ENCODE measurements at places on chromosomes 4 and X.

DNA sequence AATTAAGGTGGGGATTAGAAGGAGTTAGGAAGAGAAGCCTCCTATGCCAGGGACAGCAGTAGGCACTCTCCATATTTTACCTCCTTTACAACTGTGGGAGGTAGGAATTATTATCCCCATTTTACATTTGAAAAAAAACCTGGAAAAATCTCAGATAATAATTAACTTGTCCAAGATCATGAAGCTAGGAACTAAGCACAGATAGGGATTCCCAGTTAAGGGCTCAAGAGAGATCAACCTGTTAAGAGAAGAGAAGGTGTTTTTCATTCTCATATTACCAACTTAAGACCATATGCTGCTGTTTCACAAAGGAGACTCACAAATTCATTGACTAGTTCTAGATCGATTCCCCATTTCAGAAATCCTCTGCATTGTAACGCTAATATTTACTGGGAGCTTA lies 16.1 kb upstream of the FAM47E start:
- DNase-seq: no peak

DNA sequence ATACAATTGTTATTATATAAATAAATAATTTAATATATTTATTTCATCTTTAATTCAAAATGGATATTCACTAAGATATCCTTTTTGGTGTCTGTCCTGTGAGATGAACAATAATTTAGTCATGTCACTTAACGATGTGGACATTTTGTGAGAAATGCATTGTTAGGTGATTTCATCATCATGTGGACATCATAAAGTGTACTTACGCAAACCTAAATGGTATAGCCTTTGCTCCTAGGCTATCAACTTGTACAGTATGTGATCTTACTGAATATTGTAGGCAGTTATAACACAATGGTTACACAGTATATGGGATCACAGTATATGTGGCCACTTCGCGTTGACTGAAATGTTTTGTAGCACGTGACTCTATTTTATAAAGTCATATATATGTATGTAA lies 20.2 kb upstream of the CHRNA9 start:
- DNase-seq: no peak

DNA sequence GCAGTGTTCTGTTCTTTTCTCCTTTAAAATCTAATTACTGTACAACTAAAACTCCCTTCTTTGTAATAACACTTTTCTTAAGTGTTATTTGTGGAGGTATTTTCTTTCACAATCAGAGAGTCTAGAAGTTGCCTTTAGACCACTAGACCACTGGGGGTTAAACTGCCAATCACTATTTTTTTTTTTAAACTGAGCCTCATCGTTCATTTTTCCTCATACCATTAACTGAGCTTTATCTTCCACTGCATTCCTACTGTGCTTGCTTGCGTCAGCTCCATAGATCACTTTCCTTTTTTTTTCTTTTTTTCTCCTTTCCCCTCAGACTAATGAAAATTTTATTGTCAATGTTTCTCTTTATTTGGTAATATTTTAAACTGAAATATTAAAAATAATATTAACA lies 310.6 kb downstream of the PDHA2 start:
- DNase-seq: no peak

DNA sequence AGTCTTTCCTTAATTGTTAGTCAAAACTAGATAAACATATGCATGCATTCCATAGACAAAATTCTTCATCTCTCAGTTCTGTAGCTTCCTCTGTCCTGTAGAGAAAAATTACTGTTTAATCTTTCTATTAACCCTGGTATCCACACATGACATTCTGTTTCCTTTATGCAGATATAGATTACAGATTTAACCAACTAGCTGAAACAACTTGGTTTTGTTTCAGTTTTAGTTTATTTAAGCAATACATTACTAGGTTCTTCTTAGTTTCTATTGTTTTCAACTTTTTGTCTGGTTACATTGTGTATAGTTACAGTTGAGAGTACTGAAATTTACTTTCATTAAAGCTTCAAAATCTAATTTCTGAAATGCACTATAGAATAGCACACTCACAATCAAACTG lies 933.9 kb upstream of the EPHA5 start:
- DNase-seq: no peak

DNA sequence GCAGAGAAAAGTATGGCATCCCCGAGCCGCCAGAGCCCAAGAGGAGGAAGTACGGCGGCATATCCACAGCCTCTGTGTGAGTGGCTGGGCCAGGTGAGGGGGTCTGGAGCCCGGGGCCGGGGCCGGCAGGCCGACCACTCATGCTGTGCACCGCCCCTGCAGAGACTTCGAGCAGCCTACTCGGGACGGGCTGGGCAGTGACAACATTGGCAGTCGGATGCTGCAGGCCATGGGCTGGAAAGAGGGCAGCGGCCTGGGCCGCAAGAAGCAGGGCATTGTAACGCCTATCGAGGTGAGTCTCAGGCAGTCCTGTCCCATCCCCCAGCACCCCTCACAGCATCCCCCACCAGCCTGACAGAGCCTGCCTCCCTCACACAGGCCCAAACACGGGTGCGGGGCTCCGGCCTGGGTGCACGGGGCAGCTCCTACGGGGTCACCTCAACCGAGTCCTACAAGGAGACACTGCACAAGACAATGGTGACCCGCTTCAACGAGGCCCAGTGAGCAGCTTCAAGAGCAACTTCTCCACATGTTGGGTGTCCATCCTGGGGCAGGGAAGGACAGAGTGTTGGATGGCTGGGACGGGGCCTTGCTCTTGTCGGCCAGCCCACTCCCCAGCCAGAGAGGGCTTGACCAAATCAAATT lies 7.4 kb upstream of the UBA1 start:
- DNase-seq: no peak

- DNase-seq: no peak
These were observed 101.4 kb downstream of the ARHGAP10 start for GRCh38 chr4:147833254-147833653.

DNA sequence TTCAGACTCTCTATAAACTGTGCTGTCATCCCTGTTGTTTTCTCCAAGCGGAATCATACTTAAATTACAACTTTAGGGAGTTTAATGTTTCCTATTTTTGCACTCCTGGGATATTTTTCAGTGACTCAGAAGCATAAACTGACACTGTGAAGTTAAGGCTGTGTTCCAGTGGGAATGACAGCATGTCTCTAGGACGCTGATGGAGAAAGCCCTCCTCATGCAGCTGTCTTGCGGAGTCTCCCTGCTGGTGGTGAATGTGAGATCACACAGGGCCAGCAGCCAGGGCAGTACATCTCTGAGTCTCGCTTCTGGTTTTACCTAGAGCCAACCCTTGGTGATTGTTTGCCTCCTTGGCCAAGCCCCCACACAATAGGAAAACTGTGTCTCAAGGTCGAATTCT lies 53.3 kb downstream of the NFKB1 start:
- DNase-seq: no peak

- no peak for DNase-seq
These were observed 28.7 kb upstream of the AFAP1 start for GRCh38 chr4:7968262-7968896.

- DNase-seq: no peak
These were observed 50.5 kb upstream of the UGT2B4 start for GRCh38 chr4:69546134-69546765.

DNA sequence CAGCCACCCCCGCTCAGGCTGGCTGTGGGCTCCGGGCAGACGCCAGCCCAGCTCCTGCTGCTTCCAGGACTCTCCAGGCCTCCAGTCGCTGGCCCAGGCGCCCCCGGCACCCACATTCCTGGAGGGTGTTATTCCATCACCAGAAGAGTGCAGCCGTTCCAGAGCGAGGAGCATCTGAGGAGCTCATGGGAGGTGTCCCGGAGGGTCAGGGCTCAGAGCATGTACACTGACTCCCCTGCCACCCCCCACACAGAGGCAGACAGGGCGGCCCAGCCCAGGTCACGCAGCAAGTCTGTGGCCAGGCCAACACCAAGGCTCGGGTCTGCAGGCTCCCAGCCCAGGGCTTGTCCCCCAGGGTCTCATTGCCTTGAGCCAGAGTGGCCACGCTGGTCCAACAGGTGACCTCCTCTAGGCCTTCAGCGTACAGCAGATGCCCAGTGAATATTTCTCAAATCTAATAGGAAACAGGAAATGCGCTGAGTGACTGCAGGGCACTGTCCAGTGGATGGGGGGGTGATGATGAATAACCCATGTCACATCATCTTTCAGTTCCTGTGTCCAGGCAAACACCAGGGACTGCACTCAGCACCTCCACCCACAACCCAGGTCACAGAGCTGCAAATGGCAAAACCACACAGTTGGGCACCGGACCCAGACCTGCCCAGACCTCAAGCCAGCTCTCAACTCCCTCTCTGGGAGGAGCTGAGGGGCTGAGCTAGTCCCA lies 37.2 kb downstream of the ABLIM2 start:
- DNase-seq: no peak

DNA sequence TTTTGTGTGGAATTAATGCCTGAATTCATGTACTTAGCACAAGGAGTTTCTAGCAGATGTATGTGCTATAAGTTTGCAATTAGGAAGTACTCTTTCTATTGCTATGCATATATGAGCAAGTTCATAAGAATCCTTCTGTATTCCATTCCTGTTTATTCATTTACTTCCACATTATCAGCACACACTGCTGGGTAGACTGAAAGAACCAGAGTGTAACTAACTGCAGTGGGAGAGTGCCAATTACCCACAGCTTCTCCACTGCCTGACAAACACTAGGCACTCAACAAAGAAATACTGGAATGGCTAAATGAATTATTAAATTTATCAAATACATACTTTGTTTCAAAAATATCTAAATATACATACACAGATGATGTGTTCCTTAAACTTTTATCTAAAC lies 219.6 kb downstream of the CAMK2D start:
- DNase-seq: no peak

DNA sequence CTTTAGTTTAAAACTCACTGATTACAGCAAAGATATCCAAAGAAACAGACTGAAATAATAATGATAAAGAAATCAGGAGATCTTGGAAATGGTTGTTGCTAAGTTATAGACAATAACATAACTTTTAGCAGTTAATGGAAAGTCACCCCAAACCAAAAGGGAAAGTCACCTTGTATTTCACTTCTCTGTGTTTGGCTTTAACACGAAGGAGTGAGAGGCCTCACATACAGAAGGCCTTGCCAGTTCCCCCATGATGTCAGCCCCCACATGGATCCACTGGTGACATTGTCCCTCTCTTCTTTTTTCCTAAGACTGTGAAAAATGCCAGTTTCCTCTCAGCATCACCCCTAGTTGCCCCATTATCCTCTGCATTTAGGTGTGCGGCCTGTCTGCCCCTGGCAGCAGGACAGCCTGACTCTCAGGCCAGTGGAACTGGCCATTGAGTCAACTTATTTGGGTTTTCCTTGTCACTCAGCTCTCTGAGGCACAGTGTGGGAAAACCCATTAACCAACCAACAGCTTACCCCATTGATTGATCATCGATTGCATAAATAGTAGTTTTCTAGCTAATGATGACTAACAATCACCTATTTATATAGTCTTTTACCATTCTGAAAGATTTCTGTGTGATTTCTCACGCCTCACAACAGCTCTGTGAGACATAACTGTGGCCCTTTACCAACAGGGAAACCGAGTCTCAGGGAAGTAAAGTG lies 308.1 kb downstream of the PTTG2 start:
- DNase-seq: no peak

DNA sequence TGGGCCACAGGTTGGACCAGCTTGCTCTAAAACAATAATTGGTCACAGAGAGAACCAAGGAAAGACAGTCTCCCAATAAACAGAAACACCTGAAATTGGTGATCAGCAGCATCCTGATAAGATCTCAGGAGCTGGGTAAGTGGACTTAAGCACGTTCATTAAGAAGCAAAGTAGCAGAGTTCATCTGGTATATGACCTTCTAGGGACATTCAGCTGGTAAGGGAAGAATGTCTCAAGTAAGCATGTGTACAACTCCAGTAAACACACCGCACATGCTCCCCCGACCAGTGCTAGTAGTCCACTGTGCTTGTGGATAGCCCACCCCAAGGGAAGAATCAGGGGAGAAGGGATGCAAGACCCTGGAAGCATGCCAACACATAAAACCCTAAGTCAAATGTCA lies 216.9 kb downstream of the EPHA5 start:
- DNase-seq: no peak

- DNase-seq: no peak
These were observed 63.9 kb upstream of the HOPX start for GRCh38 chr4:56745042-56745441.

GRCh38 chr4:153137159-153137558 lies 67.1 kb upstream of the TRIM2 start:
- no peak for DNase-seq

DNA sequence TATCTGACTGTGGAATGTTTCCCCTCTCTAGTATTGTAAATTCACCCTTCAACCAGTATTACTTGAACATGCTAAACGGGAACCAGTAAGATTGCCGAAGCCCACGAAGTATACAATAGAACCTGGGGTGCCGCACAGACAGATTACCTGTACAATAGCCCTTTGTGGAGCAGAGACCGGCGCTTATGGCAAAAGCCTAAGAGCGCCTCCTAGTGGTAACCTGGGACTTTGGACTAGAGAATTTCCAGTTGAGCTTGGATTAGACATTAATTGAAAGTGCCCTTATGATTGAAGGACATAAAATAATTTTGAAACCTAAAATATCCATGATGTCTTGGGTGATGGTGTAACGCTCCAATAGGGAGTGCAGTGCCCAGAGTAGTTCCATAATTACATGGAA lies 14.1 kb downstream of the ZNF157 start:
- no peak for DNase-seq

DNA sequence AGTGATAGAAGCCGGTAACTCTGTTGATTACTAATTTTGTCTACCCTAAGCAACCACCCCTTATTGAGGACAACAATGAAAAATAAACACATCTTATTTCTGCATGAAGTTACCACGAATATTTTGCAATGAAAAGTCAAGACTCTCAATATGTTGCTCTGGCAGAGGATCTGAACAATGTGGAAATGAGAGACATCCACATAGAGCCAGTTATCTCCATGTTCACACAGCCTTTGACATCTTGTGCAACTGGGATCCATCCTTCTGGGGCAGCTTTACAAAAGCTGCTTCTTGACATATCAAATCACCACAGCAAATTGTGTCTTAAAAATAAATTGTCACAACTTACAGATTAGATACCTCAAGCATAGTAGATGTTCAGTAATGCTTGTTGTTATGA lies 10.2 kb downstream of the EDNRA start:
- no peak for DNase-seq

DNA sequence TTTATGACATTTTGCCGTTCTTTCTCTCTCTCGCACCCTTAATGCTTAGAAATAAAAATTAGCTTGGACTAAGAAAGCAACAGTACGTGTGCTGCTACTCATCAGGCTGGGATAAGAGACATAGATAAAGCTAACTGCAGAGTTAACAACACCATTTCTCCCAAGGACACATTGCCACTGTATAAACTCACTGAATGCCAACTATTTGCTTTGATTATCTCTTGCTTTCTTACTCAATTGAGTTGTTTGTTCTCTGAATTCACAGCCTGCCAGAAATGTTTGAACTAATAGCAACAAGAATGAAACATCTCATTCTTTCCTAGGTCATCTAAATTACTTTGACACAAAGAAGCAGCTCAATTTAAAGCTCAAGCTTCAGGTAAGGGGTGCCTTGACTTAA lies 34.6 kb downstream of the F8 start:
- DNase-seq: no peak

Data from right lobe of liver (tissue), 6 donors.